ENCODE measurements at places on chromosomes 2 and 18.

GRCh38 chr2:75177427-75177826, 21.9 kb downstream of the TACR1 start:
- no peak for DNase-seq

- peak; percentile 22 for DNase-seq
Measured at GRCh38 chr18:9333441-9334328, 888 bp upstream of the TWSG1 start.

DNA sequence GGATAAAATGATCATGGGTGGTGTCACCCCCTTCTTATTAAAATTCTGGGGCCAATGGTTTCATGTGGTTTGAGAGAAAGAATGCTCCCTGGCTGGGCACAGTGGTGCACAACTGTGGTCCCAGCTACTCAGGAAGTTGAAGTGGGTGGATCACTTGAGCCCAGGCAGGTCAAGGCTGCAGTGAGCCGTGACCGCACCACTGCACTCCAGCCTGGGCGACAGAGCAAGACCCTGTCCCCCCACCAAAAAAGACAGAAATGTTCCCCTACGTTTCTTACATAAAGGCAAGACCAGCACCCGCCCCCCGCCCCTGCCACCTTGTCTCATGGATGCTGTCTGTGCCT, 53.0 kb upstream of the ID2 start:
- DNase-seq, result no peak

GRCh38 chr2:81549646-81550045, 1245.1 kb upstream of the LRRTM1 start:
- DNase-seq, result no peak

DNA sequence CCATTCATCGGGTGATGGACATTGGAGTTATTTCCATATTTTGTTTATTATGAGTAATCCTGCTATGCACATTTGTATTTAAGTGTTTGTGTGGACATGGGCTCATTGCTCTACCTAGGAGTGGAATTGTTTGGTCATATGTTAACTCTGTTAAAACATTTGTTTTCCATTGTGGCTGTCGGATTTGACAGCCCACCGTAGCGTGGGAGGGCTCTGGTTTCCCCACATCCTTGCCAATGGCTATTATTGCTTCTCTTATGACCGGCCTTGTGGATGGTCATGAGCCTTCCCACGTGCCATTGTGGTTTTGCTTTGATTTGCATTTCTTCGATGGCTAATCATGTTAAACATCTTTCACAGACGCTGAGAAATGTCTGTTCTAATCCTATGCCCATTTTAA, 92.0 kb downstream of the ZNF236 start:
- DNase-seq, result no peak

All from amniotic stem cell (primary cell).